Liver (tissue), 10 donors: ENCODE measurements at places on chromosomes 2 and 18.

GRCh38 chr18:76274468-76275289 lies 220.4 kb downstream of the ZNF516 start:
- no peak for DNase-seq
- H3K36me3 ChIP-seq = no peaks in the 10 kb centered on the region
- H3K4me1 ChIP-seq = no peaks in the 10 kb centered on the region
- H3K27me3 ChIP-seq = no peaks in the 10 kb centered on the region
- no peak overlapping the region for H3K27ac ChIP-seq

DNA sequence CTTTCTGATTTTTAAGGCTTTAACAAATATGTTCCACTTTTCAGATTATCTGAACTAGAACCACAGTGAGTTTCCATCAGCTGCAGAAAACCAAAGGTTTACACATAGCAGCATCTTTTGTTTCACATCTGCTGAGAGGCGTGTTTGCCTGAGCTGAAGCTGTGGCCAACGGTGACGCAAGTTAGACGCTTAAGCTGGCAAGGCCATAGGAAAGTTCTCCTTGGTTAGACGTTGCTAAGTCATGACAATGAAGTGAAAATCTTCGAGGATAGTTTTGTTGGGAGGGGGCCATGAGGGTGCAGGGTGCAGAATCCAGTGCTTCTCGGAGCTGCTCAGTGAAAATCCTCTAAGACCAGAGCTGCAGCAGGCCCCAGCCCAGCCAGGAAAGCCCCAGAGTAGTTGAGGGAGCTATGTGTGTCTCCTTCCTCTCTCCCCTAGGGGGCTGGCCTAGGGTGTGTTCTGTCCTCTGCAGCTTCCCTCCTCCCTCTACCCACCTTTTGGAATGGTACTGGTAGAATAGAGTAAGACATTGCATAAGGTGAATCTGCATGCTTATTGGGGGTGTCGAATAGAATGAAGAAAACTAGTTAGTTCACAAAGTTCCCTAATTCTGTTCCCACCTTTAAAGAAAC lies 105.4 kb downstream of the FHOD3 start:
- no peak overlapping the region for H3K27ac ChIP-seq
- H3K4me3 ChIP-seq = no peak overlapping the region
- no peaks in the 10 kb centered on the region for H3K36me3 ChIP-seq
- no peak for DNase-seq
- H3K27me3 ChIP-seq = no peaks in the 10 kb centered on the region

DNA sequence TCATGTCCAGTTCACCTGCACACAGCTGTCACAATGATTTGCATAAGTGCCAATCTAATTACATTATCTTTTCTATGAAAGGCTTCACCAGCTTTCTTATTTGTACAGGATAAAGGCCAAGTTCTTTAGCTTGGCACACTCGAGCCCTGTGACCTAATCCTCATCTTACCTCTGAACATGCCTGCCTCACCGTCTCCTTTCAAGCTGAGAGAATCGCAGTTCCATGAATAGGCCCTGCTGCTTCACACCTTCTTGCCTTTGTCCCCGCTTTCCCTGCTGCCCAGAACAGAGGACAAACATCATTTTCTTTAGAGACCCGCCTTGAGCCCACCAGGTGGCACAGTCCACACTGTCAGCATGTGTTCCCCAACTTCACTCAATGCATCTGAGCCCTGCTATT lies 1094.7 kb downstream of the BCL11A start:
- no peaks in the 10 kb centered on the region for H3K4me1 ChIP-seq
- H3K4me3 ChIP-seq = no peak overlapping the region
- DNase-seq = no peak
- H3K27me3 ChIP-seq = no peaks in the 10 kb centered on the region
- no peaks in the 10 kb centered on the region for H3K36me3 ChIP-seq

GRCh38 chr2:165957030-165957675 lies 3.6 kb upstream of the TTC21B start:
- no peaks in the 10 kb centered on the region for H3K36me3 ChIP-seq
- H3K4me1 ChIP-seq = peaks cover 10% of the 10 kb centered on the region
- H3K27me3 ChIP-seq = no peaks in the 10 kb centered on the region

- H3K36me3 ChIP-seq = no peaks in the 10 kb centered on the region
- no peak overlapping the region for H3K27ac ChIP-seq
- DNase-seq = no peak
- H3K4me1 ChIP-seq = no peaks in the 10 kb centered on the region
Measured at GRCh38 chr18:77733292-77733903, 483.8 kb downstream of the GALR1 start.

- no peak for DNase-seq
- H3K27ac ChIP-seq = no peak overlapping the region
- H3K36me3 ChIP-seq = no peaks in the 10 kb centered on the region
- H3K4me3 ChIP-seq = no peak overlapping the region
- H3K4me1 ChIP-seq = peaks cover 16% of the 10 kb centered on the region
Measured at GRCh38 chr2:202114291-202114690, 41.2 kb downstream of the KIAA2012 start.

GRCh38 chr2:206937555-206937954 lies 1.8 kb upstream of the CPO start:
- DNase-seq = no peak
- no peaks in the 10 kb centered on the region for H3K36me3 ChIP-seq
- no peak overlapping the region for H3K27ac ChIP-seq
- H3K4me3 ChIP-seq = no peak overlapping the region
- H3K27me3 ChIP-seq = no peaks in the 10 kb centered on the region
- H3K4me1 ChIP-seq = no peaks in the 10 kb centered on the region

GRCh38 chr2:173077506-173078177 lies 2.0 kb downstream of the MAP3K20 start:
- no peak overlapping the region for H3K4me3 ChIP-seq
- H3K4me1 ChIP-seq = peaks cover 11% of the 10 kb centered on the region
- no peak for DNase-seq
- H3K27ac ChIP-seq = peak overlapping the region; percentile 87
- H3K27me3 ChIP-seq = no peaks in the 10 kb centered on the region

GRCh38 chr2:239018271-239019182 lies 170.6 kb downstream of the TWIST2 start:
- H3K27me3 ChIP-seq = no peaks in the 10 kb centered on the region
- no peak for DNase-seq
- H3K4me1 ChIP-seq = no peaks in the 10 kb centered on the region
- H3K4me3 ChIP-seq = no peak overlapping the region
- no peak overlapping the region for H3K27ac ChIP-seq

GRCh38 chr18:24968238-24968775 lies 383.7 kb downstream of the ZNF521 start:
- no peak overlapping the region for H3K27ac ChIP-seq
- H3K27me3 ChIP-seq = no peaks in the 10 kb centered on the region
- H3K4me3 ChIP-seq = no peak overlapping the region
- H3K36me3 ChIP-seq = no peaks in the 10 kb centered on the region
- DNase-seq = no peak

DNA sequence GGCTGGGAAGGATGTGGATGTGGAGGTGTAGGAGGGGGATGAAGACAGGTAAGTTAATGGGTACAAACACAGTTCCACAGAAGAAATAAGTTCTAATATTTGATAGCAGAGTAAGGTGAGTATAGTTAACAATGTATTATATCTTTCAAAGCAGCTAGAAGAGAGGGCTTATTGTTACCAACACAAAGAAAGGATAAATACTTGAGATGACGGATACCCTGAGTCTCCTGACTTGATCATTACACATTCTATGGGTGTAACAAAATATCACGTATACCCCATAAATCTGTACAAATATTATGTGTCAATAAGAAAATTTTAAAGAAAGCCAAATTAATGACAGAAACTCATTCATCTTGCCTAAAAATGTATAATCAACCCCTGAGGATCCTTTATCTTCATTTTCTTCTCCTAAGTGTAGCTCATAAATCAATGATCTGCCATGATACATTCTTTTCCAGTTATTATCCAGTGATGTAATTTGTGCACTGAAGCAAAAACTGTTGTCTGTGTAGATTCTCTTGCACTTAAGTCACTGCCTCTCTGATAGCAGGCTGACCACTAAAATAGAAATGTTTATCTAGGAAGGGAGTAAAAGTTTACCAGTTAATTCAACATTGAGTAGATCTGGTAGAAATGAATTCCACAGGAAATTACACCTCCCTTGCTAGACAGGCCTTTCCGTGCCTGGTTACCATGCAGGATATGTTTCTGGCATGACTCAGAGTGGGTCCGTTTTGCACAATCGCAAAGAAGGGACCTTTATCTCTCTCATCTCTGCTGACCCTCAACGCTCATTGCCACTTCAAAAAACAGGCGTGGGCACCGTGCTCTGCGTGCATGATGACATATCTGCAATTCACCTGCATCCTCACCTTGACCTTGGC lies 249.7 kb upstream of the NCKAP5 start:
- no peak for DNase-seq
- H3K27ac ChIP-seq = no peak overlapping the region
- H3K4me1 ChIP-seq = no peaks in the 10 kb centered on the region
- no peak overlapping the region for H3K4me3 ChIP-seq

- H3K36me3 ChIP-seq = no peaks in the 10 kb centered on the region
- no peaks in the 10 kb centered on the region for H3K27me3 ChIP-seq
- DNase-seq = no peak
- H3K4me1 ChIP-seq = no peaks in the 10 kb centered on the region
Measured at GRCh38 chr2:3241971-3242746, 135.5 kb downstream of the EIPR1 start.

DNA sequence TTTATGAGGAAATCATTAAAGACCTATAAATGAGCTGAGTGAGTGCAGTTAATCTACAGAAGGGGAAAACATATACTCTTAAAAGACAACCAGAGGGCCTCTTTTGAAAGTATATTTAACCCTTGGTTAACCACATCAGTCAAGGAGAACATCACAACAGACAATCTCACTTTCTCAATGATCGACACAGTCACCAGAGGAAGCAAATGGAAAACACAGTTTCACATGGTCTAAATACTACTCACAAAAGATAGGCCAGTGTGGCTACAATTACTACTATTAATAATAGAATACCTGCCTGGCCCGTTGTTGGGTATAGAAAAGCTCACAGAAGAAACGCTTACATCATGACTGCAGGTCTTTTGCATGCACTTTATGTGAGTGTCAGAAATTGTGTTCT lies 426.2 kb downstream of the NCKAP5 start:
- H3K27me3 ChIP-seq = no peaks in the 10 kb centered on the region
- no peak for DNase-seq
- H3K4me1 ChIP-seq = no peaks in the 10 kb centered on the region
- no peak overlapping the region for H3K4me3 ChIP-seq
- no peak overlapping the region for H3K27ac ChIP-seq
- H3K36me3 ChIP-seq = no peaks in the 10 kb centered on the region

- H3K4me3 ChIP-seq = no peak overlapping the region
- H3K4me1 ChIP-seq = no peaks in the 10 kb centered on the region
- DNase-seq = no peak
- H3K36me3 ChIP-seq = no peaks in the 10 kb centered on the region
Measured at GRCh38 chr2:155035308-155035707, 336.8 kb downstream of the KCNJ3 start.

DNA sequence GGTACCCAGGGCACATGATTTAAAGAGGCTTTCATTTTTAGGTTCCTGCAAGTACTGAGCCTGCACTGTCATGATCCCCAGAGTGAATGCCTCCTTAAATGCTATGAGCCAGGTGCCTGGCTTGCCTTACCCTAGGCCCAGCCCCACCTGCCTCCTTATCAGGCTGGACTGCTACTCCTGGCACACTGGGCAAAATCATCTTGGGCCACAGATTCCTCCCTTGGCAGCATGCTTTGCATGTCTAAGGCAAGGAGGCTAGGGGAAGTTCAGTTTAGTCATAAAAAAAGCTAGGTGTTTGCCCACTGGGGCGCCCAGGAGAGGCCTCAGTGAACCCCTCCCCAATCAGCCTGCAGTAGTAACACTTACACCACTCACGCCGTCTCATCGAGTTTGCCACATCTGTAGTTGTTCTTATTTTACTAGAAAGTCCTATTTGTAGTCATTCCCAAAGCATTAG lies 45.1 kb downstream of the LBH start:
- H3K4me3 ChIP-seq = no peak overlapping the region
- H3K4me1 ChIP-seq = no peaks in the 10 kb centered on the region
- DNase-seq = no peak
- no peaks in the 10 kb centered on the region for H3K27me3 ChIP-seq
- no peaks in the 10 kb centered on the region for H3K36me3 ChIP-seq

GRCh38 chr2:48568547-48568946 lies 38.6 kb downstream of the STON1 start:
- H3K4me3 ChIP-seq = no peak overlapping the region
- H3K4me1 ChIP-seq = no peaks in the 10 kb centered on the region
- H3K36me3 ChIP-seq = no peaks in the 10 kb centered on the region
- H3K27ac ChIP-seq = no peak overlapping the region
- no peak for DNase-seq

- no peak for DNase-seq
- no peaks in the 10 kb centered on the region for H3K27me3 ChIP-seq
- H3K4me1 ChIP-seq = no peaks in the 10 kb centered on the region
- no peak overlapping the region for H3K27ac ChIP-seq
- no peak overlapping the region for H3K4me3 ChIP-seq
Measured at GRCh38 chr2:234393354-234393753, 103.5 kb downstream of the ARL4C start.

DNA sequence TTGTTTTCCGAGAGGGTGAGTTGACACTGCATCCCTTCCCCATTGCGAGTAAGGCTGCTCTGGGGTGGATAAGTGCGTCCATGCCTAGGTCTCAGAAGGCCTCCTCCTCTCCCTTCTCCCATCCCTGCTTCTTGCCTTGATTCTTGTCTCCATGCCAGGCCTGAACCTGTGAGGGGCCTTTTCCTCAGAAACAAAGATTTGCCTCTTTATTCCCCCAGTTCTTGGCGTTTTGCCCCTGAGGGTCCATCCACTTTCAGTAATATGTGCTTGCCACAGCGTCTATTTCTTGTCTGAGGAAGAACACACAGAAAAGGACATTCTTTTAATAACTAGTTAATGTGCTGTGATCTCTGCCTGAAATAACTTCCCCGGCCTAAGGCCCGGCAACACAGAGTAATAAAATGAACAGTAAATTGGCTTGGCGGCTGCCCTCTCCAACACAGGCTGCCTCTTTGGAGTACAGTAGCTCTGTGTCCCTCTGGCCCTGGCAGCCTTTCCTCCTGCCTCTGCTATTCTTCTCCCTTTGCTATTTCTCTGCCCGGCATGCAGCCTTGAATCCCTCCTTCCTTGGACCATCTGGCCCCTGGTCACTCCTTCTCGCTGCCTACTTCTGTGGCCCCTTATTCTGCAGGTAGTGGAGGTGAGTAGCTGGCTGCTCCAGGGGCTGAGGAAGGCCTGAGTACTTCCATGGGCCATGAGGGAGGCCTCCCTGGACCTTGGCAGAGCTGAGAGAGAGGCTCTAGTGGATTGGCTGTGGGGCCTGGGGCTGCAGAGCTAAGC lies 4.4 kb downstream of the EHD3 start:
- peak overlapping the region; percentile 33 for H3K27ac ChIP-seq
- H3K36me3 ChIP-seq = no peaks in the 10 kb centered on the region
- H3K4me1 ChIP-seq = peaks cover 2% of the 10 kb centered on the region
- no peaks in the 10 kb centered on the region for H3K27me3 ChIP-seq
- H3K4me3 ChIP-seq = no peak overlapping the region
